Nephron progenitor cell (in vitro differentiated cells): ENCODE measurements at places on chromosomes 5 and 9.

GRCh38 chr9:129221979-129222635 lies 44.0 kb upstream of the IER5L start:
- DNase-seq: no peak

DNA sequence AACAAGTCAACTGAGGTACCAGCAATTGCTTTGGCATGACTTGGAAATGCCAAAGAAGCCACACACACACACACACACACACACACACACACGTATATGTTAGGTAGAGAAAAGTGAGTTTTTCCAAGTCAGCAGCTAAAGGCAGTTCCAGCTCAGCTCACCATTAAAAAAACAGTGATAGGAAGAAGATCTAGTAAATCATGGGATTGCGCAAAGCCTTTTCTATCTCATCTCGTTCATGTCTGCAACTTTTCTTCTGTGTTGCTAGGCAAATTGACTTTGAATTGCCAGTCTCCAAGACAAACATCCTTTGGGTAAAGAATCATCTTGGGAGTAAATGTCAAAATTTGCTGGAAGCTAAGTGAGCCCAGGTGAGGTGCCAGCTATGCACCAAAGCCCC lies 500.1 kb downstream of the ENC1 start:
- DNase-seq: no peak

GRCh38 chr9:85118990-85119755 lies 449.6 kb downstream of the NTRK2 start:
- DNase-seq: no peak

- DNase-seq: peak; percentile 63
These were observed 12.0 kb downstream of the PRRX2 start for GRCh38 chr9:129677456-129677855.

DNA sequence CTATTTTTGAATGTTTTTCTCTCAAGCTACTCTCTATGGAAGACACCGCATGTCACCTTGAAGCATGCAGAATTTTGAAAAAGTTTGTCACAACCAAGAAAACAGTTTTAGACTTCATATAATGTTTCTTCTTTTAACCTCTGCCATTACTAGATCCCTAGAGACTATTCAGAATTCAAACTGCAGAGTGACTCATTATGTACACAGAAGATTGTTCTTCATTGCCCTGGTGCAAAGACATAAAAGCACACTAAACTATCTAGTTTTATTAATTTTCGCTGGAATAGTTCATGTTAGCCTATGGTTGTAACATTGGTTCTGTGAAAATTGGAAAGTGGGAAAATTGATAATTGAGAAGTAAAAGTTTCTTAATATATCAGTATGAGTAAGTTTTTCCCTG lies 18.4 kb downstream of the F2RL2 start:
- DNase-seq: no peak

- DNase-seq: no peak
These were observed 136.2 kb downstream of the FANCC start for GRCh38 chr9:95181226-95181818.

DNA sequence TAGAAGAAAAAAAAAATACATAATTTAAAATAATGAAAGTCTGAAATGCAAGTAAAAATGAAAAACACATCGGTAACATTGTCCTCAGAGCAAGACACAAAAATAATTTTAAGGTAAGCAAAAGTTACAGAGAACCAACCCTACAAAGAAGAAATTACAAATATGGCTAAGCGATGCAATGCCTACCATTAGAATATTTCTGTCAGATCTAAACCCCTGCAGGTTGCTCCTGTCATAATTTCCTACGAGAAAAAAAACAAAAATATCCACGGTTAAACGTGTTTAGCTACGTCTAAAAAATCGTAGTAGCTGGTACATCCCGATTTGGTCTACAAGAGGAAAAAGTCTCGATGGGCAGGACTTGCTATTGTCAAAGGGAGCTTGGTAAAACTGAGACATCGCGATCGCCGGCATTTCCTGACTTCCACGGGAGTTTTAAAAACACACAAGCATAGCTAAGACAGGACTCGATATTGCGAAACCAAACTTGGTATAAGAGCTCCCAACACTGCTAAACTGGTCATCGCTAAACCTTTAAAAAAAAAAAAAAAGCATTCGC lies 1.1 kb upstream of the ANXA2R start:
- no peak for DNase-seq

DNA sequence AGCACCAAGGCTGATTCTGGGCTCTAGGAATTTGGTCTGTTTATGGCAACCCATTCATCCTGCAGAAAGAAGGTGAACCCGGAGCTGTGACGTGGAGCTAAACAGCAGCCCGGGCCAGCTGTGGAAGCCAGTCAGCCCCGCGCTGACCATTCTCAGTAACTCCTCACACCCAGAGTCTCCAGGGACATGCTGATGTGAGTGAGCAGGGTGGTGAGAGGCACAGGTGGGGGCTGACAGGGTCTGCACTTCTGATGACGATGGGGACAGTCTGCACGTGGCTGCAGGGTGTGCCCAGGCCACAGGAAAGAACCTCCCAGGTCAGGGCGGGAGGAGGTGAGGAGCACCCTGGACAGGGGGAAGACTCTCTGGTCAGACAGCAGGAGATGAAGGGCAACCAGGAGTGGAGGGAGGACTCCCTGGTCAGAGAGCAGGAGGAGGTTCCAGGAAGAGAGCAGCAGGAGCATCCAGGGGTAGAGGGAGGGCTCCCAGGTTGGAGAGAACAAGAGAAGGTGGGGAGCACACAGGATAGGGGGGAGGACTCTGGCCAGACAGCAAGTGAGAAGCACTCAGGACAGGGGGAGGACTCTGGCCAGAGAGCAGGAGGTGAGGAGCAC lies 26.1 kb upstream of the SLC6A3 start:
- DNase-seq: no peak

- DNase-seq: no peak
These were observed 526.7 kb downstream of the PDE4D start for GRCh38 chr5:59366784-59367183.

- no peak for DNase-seq
These were observed 55.7 kb upstream of the DPYSL3 start for GRCh38 chr5:147565524-147565923.

GRCh38 chr9:111980398-111980797 lies 83.8 kb downstream of the UGCG start:
- DNase-seq: no peak

GRCh38 chr5:149028984-149029383 lies 33.9 kb downstream of the SH3TC2 start:
- DNase-seq: no peak

- DNase-seq: no peak
These were observed 7.1 kb upstream of the TEX48 start for GRCh38 chr9:114688909-114689610.
